ENCODE measurements at places on chromosomes 6 and 20. TPM values are rescaled to one million over a fixed set of nuclear protein-coding genes. Genes with fewer than 3 reads are reported as not detected.

DNA sequence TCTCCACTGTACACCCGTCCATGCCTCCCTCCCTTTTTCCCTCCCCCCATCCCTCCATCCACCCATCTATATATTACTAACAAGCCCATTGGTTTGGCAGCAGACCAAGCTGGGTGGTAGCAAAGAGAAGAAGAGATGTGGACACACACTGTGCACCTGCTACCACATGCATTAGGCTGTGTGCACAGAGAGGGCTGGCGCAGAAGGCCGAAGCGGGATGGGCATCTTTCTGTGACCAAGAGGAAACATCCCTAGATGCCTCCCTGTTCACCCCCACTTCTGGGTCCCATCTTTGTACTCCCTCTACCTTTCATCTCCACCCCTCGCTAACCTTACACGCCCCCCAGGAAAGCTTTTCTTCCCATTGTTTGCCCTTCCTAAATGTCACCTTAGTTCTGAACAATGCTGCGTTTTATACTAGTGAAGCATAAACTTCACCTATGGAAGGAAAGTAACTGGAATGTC is 64.9 kb upstream of the AFDN start:
- DNase-seq, result no peak

DNA sequence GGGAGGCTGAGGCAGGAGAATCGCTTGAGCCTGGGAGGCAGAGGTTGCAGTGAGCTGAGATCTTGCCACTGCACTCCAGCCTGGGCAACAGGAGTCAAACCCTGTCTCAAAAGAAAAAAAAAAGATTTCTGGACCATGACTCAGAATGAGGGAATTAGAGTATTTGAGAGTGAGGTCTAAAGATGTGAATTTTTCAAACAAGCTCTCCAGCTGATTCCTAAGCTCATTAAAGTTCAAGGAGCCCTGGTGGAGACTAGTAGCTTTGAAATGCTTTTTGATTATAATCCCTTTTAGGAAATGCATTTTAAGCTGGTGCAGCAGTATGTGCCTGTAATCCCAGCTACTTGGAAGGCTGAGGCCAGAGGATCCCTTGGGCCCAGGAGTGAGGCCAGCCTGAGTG is 21.8 kb upstream of the SRF start:
- no peak for DNase-seq

GRCh38 chr6:139833592-139833991 is 459.1 kb upstream of the CITED2 start:
- no peak for DNase-seq

GRCh38 chr6:127554435-127555006 is 22.5 kb upstream of the C6orf58 start:
- no peak for DNase-seq

DNA sequence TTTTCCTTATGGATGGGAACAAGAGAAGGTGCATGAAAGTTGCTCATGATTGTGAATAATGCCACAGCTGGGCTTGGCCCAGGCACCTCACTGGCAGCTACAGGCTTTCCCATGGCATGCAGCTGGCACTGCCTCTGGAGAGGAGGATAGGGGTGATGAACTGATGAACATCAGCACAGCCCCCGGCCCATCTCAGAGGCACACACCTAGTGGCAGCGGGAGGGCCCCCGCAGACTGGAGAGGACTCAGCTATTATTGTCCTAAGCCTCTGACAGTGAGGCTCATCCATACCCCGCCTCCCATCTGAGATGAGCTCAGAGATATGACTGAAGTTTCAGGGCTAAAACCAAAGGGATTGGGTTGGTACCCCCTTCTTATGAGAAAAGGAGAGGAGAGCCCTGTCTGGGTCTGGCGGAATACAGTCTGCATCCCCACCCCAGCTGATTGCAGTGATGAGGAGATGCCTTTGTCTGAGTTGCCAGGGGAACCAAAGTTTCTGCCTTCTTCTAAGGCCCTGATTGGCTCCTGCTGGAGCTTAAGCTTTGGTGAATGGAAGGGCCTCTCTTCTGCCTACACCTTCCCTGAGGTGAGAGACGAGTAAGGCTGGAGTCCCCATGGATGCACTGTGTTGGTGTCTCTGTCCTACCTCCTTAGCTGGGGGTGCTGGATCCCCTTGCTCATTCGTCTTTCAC is 27.6 kb upstream of the EPB41L1 start:
- no peak for DNase-seq

GRCh38 chr20:60718743-60719480 is 533.1 kb upstream of the CDH4 start:
- DNase-seq, result no peak

GRCh38 chr6:15109338-15110090 is 136.4 kb upstream of the JARID2 start:
- no peak for DNase-seq

DNA sequence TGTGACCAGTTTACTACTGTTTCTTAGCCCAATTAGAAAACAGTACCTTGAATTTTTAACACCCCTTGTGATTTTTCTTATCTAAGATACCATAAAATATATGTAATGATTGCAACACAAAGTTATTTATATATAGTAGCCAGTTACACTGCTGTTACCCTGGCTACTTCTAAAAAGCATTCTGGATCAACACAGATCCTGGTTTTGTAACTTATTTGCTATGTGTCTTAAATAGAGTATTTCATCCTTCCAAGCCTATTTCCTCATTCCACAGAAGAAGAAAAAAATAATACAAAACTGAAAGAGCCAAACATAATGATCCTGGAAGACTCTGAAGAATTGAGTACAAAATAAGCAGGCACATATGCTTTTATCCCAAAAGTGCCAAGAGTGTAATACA is 19.0 kb upstream of the GSTA4 start:
- DNase-seq, result no peak

DNA sequence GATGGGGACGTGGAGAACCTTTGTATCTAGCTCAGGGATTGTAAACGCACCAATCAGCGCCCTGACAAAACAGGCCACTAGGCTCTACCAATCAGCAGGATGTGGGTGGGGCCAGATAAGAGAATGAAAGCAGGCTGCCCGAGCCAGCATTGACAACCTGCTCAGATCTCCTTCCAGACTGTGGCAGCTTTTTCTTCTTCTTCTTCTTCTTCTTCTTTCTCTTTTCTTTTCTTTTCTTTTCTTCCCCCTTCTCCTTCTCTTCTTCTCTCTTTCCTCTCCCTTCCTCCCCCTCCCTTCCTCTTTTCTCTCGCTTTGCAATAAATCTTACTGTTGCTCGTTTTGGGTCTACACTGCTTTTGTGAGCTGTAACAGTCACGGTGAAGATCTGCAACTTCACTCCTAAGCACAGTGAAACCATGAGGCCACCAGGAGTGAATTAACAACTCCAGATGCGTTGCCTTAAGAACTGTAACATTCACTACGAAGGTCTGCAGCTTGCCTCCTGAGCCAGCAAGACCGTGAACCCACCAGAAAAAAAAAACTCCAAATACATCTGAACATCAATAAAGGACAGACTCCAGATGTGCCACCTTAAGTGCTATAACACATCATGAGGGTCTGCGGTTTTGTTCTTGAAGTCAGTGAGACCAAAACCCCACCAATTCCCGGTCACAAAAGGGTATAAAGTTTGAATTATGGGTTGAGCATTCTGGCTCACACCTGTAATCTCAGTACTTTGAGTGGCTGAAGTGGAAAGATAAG is 19.6 kb upstream of the SERPINB1 start:
- DNase-seq, result no peak

DNA sequence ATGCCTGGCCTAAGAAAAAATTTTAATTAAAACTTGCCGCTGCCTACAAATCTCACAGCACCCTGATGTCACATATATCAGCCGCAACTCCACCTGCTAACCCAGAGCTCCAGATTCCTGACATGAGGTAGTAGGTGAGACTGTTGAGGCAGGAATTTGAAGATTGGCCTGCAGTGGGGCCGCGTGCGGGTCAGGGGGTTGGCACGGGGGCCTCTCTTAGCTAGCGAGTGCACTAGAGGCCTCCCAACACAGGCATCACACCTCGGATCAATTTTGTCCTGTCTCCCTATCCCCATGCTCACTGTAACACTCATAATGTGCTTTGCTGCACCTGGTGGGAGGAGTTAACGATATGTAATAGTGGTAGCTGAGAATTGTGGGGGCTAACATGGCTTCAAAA is 349.8 kb downstream of the CDC5L start:
- DNase-seq, result no peak

DNA sequence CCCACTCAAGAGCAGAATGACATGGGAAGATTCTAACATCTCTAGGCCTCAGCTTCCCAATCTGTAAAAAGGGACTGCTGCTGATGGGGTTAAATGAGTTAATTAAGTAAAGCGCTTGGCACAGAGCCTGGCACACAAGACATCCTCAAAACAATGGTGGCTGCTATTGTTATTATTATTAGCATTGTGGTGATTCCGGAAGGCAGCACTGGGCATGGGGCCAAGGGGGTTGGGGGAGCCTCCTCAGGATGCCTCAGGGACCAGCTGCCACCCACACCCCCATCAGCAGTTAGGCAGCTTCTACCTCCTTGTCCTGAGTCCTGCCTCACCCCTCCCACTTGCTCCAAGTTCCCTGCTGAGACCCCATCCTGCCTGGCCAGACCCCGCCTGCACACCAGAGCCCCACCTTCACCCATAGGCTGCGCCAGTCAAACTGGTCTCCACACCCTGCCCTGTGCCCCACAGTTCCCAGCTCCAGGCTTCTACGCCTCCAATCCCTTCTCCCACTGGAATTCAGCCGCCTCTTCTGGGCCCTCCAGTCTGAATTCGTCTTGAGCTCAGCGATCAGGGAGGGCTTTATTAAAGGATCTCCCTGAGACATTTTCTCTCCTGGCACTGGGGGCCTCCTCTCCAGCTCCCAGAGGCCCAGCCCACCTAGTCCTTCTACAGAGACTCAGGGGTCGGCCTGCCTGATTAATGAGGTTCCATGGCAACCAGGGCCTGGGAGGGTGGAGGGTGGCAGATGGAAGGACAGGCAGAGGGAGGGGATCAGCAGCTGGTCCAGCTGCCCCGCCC is 1.5 kb downstream of the E2F1 start:
- DNase-seq, result no peak

DNA sequence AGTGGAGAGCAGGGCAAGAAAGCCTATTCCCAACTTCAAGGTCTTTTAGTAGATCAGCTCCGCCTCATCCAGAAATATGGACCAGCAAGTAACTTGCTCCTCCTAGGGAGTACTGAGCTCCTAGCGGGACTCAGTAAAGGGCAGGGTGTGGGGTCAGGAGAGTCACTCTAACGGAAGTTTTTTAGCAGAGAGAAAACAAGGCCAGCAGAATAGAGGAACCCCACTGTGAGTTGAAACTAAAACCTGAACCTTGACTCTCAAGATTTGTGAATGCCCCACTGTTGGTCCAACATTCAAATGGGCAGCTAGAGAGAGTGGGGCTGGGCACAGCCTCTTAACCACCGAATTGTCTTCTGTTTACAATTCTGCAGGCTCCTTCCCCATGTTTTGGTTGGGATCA is 244.8 kb downstream of the FARS2 start:
- DNase-seq, result no peak

DNA sequence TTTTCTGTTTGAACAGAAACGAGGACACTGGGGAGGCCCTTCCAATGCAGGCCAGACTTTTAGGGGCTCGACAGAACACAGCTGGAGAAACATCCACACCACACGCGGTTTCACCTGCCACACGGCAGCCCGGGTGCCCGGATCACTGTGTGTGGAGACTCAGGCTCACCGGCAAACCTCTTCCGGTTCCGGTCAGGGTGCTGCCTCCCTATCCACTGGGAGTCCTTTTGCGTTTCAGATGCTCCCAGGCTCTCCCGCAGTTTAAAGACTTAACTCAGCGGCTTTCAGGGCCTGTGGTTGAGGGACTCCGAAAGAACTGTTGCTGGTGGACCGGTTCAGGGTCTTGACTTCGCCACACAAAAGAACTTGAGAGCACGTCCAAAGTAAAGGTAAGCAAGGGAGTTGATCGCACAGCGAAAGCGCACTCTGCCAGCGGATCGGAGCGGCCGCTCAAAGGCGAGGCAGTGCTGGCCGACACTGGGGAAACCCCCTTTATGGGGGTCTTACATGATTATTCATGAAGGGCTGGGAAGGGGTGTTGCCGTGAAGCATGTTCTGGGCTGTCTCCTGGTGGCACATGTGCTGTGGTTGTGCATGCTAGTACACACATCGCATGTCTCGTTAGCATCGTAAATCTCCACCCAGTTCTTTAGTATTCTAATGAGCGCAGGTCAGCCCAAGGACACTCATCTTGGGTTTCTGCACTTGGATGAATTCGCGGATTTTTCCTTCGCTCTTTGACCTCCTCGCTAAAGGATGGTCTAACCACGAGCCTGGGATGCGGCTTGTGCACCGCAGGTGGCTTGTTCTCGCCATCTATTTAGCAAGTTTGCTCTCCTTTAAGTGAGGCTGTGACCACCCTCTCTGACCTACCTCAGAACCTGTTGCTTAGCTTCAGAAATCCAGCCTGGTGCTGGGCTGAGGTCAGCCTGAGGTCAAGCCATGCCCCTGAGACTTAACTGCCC is 180.3 kb downstream of the CDH26 start:
- peak; percentile 84 for DNase-seq

- DNase-seq, result no peak
Measured at GRCh38 chr6:81895511-81896185, 143.2 kb upstream of the TENT5A start.

DNA sequence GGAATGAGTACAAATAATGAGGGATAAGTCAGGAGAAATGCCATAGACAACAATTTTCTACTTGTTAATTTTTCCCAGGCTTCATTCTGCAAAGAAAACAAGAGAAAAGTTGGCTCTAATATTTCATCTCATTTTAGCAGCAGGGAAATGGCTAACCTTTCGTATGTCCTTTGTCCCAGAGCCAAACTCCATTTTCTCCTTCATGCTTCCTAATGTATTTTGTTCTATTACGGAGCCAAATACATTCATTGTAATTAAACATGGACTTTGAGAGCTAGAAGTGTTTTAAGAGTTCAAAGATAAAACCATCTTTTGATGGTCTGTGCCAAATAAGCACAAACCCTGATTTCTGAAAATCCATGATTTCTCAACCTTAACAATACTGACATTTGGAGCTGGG is 136.9 kb downstream of the PTCHD4 start:
- DNase-seq, result no peak

DNA sequence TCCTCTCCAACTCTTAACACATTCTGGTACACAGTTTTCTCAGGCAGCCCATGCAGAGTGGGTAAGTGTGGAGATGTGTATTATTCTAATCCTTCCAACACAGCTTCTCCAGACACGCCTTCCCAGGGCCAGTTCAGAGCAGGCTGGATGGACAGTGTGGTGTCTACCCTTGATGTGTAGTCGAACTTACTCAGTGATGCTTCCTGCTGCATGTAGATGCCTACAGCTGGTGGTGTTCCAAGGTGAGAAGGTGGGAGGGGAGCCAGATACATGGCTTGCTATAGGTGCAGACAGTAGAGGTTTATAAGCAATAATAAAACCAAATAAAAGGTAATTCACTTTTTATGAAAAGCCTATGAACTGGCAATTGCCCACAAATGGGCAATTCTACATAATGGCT is 104.0 kb downstream of the QRSL1 start:
- no peak for DNase-seq

GRCh38 chr6:26312501-26313397 is 52.2 kb upstream of the BTN3A2 start:
- peak; percentile 81 for DNase-seq

The JPH2 gene
- 182 TPM for total RNA-seq

The MYO6 gene
- 7.0 TPM for total RNA-seq

The LSM2 gene
- 24.0 TPM for total RNA-seq

The MACROD2 gene
- 1.6 TPM for total RNA-seq

The TGM2 gene
- 792 TPM for total RNA-seq

The TRAPPC3L gene
- 0.16 TPM for total RNA-seq

Data from cardiac septum (tissue), 1 donor.